NCI-H2081 (cell line): ENCODE measurements at places on chromosomes 16 and 17.

DNA sequence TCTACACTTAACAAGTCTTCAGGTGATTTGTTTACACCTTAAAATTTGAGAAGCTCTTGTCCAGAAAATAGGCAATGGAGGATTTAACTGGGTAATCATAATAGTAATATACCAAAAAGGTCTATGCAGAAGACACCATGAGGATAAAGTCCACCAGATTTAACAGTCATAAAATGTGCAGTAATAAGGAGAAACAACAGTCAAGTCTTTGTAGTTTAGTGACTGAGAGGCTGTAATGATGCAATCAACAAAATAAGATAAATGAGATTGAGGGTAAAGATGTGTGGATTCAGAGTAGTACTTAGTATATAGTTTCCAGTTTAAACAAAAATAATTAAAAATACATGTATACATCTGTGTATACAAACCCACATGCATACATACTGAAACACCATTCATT lies 91.2 kb downstream of the STXBP4 start:
- no peak for DNase-seq

GRCh38 chr17:83104577-83105505 lies 25.4 kb downstream of the METRNL start:
- DNase-seq: no peak

DNA sequence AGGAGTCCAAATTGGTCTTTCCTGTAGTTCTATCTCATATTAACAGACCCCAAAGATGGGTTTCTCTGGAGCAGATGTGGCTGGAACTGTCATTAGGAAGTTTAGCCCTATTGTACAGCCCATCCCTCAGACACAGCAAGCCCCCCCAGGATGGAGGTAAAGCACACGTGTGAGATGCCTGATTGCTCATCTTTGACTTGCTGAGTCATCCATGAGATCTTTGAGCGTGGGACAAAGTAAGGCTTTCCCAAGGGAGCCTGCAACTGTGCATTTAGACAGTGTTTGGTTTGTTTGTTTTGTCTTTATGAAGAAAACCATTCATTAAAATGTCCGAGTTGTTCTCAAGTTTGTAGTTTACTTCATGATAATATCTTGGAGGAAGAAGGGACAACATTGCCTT lies 145.3 kb upstream of the CDH13 start:
- no peak for DNase-seq

DNA sequence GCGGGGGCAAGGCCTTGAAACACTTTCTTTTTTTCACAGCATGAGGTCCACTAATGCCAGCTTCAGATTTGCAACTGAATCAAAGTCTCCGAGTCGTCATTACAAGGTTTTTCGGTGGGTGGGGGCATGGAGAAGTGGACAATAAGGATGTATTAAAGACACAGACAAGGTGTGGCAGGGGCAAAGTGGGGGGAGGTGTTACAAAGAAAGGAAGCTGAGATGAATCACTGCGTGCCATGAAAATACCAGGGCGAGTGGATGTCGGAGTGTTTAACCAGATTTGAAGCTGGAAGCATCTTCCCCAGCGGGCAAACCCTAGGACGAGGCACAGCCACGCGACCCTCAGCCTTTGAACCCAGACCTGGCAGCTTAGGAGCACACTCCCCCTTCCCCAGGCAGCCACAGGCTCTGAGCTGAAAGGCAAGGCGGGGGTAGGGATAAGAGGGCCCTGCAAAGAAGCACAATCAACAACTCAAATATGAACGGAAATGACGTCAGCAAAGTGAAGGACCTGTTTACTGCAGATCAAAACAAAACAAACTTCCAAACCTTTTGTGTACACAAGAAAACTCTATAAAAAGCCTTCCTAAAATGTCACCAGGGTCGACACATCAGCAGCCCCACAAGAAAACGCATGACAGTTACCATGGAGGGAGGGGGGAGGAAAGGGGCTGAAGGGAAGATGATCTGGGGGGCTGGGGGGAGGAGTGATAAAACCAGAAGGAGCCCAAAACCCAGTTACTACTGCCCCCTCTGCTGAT lies 5.6 kb upstream of the ZFHX3 start:
- DNase-seq: no peak

DNA sequence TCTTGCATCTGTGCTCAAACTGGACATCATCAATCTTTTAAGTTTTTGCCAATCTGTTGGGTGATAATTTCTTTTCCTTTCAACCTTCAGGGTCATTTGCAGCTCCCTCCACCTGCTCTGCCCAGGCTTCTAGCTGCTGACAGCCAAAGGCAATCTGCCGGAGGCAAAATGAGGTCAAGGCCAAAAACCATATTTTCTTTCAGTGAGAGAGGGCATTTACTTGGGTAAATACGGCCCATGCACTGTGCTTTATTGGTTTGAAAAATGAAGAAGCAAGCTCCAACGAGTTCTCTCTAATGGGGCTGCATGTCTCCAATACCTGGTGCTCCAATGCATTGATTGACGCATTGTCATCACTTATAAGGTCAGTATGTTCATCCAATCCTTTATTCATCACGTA lies 23.1 kb downstream of the RBFOX1 start:
- no peak for DNase-seq

DNA sequence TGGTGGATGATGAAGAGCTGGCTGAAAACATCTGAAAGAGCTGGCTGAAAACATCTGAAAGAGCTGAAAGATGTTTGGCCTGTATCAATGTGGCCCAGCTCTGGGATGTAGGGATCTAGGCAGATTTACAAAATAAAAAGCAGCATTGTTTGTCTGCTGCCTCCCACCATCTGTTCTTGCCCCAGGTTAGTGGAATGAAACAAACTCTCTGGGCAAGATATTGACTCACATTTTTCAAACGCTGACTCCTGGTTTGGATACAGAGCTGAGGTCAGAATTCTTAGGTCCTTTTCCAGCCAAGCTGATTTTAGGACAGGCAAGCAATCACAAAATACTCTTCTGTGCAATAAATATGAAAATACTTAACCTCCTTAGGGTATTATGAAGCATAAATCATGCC lies 139.0 kb downstream of the STX8 start:
- no peak for DNase-seq

DNA sequence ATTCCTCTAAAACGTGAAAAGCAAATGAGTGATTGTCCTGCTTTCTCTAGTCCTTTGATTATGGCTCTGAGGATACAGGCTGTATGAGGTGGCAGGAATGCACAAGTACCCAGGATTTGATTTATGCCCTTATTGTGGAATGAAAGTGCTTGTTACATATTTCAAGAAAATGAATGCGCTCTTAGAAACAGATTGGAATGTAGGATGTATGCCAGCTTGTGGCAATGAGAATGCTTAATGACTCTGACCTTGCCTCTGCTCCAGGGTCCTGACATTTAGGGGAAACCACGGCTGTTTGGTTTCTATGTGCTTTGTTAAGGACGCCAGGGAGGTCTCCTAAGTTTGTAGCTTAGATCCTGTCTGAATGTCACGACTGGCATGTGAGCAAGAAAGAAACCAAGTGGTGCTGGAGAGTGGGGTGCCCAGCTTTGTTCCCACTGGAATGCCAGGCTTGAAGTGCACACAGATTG lies 22.0 kb downstream of the PRCD start:
- DNase-seq: no peak
